Lower lobe of right lung (tissue), 2 donors: ENCODE measurements at places on chromosomes 1 and 21. TPM values are rescaled to one million over a fixed set of nuclear protein-coding genes. Genes with fewer than 3 reads are reported as not detected.

GRCh38 chr1:98197356-98197755, 276.5 kb upstream of the DPYD start:
- no peak for DNase-seq

DNA sequence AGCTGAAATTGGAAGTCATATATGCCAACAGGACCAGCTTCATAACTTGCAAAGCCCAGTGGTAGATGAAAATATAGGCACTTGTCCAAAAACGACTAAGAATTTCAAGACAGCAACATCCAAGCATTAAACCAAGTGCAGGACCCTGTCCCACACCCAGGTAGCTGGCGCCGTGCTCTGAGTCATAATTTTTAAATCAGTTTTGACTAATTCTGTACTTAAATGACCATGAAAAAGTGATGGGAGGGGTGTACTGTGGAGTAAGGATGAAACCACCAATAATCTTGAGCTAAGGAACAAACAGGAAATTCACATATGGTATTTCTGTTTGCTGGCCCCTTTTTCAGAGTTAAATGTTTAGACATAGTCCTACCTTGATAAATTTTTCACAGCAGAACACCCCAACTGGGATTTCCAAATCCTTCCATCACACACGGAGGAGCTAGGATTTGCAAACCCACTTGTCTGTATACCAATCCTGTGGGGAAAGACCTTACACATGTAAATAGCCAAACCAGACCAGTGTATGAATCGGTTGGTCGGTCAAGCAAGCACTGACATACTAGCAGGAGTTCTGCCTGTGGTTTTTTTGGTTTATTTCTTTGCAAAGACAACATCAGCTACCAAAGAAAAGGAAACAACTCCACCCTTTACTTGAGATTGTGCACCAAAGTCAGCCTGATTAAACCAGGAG, 235.7 kb upstream of the RAB4A start:
- no peak for DNase-seq

DNA sequence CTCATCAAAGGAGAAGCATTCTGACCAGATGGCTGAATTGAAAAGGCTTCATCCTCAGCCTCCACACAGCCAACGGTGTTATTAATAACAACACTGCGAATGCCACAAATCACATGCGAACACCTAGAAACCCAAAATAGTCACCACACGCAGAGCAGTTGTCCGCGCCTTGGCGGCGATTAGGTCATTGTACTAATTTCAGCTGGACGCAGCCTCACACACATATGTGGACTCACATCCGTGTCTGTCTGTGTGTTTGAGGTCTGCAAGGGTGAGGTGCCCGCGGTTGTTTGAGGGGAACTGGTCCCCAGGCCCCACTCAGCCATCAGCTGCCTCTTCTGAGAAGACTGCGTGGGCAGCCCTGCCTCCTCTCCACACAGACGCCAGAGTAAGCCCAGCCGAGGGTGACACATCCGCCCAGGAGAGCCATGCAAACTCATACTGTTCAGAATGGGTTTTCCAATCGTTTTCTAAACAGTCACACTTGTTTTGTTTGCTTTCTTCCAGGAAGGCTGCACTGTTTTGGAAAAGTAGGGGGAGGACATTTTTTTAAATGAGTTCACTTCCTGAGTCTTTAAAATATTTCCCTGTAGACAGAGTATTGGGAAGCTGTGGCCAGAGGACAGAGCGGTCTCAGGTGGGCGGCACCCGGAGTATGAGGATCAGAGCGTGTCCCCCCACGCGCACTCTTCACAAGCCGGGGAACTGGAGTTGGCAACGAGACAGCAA, 53.4 kb downstream of the TOMM20 start:
- peak; percentile 81 for DNase-seq

GRCh38 chr1:65225179-65225578, 77.2 kb downstream of the AK4 start:
- DNase-seq: no peak

DNA sequence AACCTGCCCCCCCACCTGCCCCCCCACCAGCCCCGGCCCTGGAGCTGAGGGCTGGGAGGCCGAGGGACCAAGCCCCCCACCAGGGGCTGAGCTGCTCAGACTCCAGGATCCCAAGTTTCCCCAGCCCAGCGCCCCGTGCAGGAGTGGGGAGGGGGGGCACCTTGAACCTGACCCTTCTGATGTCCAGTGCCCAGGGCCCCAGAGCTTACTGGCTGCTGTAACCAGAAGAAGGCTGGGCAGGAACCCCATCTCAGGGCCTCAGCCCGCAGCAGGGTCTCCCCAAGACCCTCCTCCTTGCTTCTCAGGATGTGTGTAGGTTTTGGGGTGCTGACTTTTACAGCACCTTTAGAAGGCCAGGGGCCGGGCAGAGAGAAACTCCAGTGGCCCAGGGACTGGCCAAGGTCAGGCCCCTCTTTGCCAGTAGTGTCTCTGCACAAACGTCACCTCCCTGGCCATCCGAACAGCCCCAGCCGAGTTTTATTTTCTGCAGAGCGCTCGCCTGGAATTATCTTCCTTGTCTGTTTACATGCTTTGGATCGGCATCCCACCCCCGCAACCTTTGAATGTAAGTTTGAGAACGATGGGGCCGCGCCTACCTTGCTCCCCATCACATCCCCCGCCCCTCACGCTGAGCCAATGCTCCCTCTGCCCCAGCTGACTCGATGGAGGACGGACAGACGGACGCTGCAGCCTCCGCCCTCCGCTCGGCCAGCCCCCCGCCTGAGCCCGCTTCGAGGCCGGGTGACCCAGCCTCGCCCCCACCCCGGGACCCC, 70.1 kb upstream of the CASZ1 start:
- DNase-seq: no peak

Gene MROH7
- 2.1 TPM for total RNA-seq

Gene AMY1C
- total RNA-seq: 35.3 TPM

DNA sequence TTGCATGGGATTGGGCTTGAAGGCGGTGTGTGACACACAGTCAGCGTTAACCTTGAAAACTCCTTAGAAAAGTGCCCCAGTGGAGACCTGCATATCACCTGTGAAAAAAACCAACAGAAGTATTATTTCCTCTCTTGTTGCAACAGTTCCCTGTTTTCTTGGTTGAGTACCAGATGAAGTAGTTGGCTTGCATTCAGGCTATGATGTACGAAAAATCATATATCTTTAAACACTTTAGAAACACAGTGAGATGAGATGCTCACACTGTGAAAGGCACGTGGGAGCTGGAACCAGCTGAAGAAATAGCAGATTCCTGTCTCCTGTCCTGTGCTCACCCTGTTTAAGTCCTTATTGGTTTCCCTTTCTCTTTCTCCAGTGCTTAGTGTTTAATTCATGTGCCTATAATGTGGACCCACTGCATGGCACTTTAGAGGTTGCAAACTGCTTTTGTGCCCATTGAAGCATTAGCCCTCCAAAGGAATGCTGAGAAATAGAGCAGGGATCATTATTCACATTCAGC, 2.8 kb downstream of the CAMK1G start:
- no peak for DNase-seq

Gene HSF2BP
- total RNA-seq: 0.32 TPM

Gene KRTAP15-1
- not detected for total RNA-seq

Gene LEFTY2
- 1.2 TPM for total RNA-seq

- DNase-seq: no peak
Observed at GRCh38 chr1:100876291-100876690, 18.4 kb downstream of the EXTL2 start.

DNA sequence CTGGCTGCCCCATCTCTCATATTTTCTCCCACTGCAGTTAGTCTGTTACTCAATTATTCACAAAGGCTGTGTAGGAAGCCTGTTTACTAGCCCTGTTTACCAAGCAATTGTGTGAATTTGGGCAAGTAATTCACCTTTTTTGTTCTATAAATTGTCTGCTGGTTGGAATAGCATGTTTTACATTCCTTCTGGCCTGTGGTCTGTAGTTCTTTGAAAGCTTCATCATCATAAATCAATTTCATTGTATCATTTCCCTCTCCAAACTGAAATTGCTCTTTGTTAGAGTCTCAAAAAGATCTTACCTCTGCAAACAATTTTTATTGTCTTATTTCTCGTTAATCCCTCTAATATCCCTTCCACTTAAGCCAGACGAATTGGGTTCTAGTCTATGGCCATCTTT, 1059.5 kb upstream of the ADGRL4 start:
- DNase-seq: no peak

Gene COL24A1
- 1.1 TPM for total RNA-seq

DNA sequence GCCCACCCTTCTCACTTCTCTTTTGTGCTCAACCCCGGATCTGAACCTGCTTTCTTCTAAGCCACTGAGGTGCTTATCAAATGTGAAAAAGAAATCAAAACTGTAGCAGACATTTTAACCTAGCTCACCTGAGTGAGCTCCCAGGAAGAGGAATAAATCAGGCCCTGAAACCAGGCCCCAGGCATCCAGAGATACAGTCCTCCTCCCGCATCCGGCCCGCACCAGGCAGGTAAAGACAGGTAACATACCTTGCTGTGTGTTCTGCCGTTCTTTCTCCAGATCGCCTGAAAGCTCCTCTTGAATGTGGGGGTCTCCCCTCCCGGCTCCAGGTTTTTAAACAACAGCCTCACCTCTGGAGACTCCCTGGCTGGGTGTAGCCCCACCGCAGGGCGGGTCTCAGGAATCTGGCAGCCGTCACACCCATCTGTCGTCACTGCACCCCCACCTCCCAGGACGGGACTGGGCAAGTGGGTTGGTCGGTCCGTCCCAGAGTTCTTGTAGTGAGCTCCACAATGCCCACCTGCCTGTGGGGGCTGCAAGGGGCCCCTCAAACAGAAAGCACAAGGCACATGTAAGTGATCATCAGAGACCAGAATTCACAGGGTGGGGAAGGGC, at the start of gene LAMB3:
Gene LAMB3 (minus strand): TSS at position 305 of the 615 bp plus-strand sequence. CDS start 1,481 bp downstream, outside the sequence.
- peak; percentile 82 for DNase-seq

Gene KIF2C
- 1.7 TPM for total RNA-seq

Gene LCE3E
- total RNA-seq: not detected

- no peak for DNase-seq
Observed at GRCh38 chr1:93800856-93801255, 78.2 kb downstream of the DNTTIP2 start.

Gene LDLRAD1
- total RNA-seq: 13.7 TPM

DNA sequence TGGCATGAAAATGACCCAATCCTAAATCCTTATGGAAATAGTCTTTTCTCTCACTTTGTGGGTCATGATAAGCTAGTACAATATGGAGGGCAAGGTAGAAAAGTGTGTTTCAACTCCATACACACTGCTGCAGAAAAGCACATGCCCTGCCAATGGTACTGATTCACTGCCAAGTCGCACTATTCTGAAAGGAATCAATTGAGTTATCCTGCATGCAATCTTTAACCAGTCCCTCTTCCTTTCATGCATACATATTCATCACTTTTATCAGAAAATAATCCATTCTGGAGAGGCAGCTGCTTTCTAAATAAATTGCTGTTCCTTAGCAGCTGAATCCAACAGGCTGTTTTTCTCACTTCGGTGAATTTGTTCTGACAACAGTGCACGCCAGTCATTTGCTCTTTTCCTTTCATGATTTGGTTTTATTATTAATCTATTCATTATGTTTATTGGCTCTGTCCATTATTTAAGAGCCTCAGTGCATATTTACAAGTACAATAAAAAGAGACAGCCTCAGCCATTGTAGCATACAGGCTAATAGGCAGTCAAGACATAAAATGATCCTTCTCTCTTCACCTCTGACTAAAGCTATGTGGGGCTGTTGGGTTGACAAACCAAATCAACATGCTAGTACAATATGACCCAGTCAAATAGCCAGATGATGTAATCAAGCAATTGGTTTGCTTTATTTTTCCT, 108.8 kb downstream of the CHD1L start:
- no peak for DNase-seq

DNA sequence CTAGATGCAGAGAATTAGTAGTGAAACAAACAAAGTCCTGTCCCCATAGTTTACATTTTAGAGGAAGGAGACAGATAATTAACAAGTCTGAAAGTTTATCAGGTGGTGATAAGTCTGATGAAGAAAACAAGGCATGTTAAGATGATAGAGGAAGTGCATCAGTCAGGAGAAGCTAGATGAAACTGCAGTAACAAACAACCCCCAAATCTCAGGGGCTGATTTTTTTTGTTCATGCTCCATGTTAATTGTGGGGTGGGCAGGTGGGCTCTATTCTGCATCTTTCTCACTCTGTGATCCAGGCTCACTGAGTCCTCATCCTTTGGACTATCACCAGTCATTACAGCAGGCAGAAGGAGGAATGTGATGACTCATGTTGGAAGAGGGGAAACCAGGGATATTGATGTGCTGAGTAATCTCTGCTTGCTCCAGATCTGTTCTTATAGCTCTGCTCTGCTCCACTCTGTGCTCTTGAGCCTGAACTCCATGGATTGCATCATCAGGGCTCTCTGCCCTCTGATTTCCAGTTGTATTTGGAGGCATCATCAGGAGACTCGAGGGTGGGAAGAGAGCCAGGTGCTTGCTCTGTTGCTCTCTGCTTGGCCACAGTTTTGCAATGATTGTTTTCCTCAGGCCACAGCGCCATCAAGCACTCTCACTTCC, 166.9 kb downstream of the IER5 start:
- DNase-seq: no peak

DNA sequence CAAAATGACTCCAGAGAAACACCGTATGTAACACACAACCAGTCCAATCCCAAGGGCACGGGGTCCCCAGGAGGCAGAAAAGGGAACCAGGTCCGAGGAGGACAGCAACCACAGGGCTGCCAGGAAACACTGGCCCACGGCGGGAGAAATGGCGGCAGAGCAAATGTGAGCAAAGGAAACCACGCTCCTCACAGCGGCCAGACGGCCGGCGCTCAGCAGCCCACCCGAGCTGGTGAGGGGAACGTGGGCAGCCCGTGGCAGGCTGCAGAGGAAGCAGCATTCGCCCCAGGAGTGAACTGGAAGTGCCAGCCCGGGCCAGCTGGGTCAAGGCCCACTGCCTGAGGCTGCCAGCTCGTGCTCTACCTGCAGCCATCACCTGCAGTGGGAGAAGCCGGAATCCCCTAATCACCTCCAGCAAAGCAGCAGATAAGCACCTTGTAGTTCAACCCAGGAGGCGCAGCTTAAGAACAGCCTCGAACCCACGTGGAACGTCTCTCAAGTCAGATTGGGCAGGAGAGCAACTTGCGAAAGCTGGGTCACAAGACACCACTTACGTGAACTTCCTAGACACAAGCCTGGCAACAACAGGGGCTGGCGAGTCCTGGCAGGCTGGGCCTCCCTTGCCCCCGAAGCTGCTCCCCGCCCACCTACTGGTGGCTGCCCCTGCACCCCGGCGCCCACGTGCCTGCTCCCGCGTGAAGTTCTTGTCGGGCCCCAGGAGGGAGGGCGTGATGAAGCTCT, 6.7 kb downstream of the SLC19A1 start:
- peak; percentile 77 for DNase-seq

Gene C1orf198
- 101 TPM for total RNA-seq

Gene SPAG17
- total RNA-seq: 9.9 TPM

DNA sequence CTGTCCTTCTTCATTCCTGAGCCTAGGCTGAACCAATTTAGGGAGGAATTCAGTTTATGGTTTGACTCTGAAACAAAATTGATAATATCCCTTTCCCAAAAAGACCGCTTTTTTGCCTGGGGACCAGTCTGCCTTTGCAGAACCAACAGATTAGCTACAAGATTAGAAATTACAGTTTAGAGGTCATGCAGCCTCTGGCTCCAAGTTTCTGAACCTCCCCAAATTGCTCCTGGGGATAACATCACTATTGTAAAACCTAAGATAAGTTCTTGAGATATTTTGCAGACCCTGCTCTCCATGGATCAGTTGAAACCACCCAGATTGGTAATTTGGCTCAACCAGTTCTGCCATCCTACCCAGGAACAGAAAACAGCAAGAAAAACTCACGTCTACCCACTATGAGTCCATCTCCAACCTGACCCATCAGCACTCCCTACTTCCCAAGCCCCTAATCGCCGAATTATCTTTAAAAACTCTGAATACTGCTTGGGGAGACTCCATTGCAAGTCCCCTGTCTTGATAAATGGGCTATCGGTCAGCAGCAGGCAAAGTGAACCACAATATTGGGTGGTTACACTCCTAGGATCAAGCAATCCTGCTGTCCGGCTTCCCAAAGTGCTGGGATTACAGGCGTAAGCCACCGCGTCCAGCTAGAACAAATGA, 605 bp upstream of the RABGGTB start:
- DNase-seq: no peak
